ENCODE measurements at places on chromosomes 2 and 18. TPM values are rescaled to one million over a fixed set of nuclear protein-coding genes. Genes with fewer than 3 reads are reported as not detected.

Gene C2orf74
- 13.1 TPM for total RNA-seq

Gene GALNT3
- total RNA-seq: 56.7 TPM

GRCh38 chr2:42754021-42754775 lies 9.7 kb downstream of the OXER1 start:
- no peak for DNase-seq

DNA sequence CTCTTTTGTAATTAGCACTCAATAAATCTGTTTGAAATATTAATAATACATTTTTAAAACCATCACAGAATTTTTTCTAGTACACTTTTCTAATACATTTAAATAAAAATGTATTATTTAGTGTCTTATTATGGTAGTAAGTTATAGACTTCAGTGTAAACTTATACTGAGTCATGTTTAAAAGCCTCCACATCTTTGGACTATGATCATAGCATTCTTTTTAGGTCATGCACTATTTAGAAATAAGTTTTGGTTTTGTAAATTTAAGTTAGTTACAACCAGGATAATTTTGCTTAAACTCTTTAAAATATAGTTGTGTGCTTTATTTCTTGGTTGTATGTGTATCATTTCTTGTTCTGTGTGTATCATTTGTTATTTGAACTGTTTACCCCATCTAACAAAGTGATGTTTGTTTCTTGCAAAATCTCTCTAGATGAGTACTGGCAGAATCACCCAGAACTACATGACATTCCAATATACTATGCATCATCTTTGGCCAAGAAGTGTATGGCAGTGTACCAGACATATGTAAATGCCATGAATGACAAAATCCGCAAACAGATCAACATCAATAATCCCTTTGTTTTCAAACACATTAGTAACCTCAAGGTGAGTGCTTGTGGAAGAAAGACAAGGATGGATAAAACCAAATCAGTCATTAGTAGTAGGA lies 16.7 kb downstream of the CPSF3 start:
- peak; percentile 41 for DNase-seq

- DNase-seq: no peak
These were observed 4.8 kb upstream of the SLC66A2 start for GRCh38 chr18:79956276-79956675.

DNA sequence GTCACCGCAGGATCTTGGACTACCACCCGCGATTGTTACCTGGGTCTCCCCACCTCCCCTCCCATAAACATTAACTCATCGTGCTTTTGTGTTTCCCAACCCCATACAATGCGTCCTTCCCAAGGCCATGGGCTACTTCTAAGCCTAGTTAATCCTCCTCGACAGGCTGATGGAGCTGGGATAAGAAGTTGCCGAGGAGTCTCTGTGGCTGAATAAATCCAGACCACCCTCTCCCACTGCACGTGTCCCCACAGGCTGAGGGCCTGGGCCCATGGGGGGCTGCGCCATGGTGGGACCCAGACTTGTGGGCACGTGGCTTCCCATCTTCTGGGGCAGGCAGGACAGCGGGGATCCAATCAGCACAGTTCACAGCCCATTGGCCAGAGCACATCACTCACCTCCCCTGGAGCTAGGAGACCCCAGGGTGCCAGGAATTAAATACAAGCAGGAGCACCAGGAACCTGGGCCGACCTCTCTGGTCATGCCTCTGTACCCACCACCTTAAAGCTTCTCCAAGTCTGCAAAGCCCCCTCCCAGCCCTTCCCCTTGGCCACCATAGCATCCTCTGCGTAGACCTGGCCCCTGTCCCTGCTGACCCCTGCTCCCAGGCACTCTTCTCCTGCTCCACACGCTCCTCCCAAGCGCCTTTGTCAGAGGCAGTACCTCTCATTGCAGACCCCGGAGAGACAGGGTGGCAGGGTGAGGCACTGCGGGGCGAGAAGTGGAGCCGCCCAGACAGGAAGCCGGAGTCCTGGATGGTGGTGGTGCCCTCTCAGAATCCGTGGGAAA lies 51.0 kb upstream of the ID2 start:
- no peak for DNase-seq

- no peak for DNase-seq
These were observed 50.2 kb downstream of the CALCRL start for GRCh38 chr2:187397886-187398285.

DNA sequence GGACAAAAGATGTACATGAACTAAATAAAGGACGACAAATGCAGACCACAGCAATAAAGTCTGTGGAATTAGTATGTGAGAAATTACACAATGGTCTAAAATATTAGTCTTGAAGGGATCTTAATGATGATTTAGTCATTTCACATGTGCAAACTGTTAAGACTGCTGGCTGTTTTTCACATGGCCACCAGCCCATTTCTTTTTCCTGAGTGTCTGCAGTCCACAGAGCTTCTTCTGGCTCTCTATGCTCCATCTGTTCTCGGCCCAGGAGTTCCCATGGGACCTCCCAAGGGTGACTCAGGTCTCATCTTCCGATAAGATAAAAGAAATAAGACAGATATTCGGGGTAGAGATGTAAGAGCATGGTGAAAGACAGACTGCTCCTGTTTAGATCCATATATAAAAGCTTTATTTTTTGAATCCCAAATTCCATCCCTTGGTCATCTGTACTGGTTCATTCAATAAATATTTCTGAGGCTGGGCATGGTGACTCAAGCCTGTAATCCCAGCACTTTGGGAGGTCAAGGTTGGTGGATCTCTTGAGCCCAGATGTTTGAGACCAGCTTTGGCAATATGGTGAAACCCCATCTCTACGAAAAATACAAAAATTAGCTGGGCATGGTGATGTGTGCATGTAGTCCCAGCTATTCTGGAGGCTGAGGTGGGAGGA lies 20.1 kb downstream of the IL1RL1 start:
- no peak for DNase-seq

DNA sequence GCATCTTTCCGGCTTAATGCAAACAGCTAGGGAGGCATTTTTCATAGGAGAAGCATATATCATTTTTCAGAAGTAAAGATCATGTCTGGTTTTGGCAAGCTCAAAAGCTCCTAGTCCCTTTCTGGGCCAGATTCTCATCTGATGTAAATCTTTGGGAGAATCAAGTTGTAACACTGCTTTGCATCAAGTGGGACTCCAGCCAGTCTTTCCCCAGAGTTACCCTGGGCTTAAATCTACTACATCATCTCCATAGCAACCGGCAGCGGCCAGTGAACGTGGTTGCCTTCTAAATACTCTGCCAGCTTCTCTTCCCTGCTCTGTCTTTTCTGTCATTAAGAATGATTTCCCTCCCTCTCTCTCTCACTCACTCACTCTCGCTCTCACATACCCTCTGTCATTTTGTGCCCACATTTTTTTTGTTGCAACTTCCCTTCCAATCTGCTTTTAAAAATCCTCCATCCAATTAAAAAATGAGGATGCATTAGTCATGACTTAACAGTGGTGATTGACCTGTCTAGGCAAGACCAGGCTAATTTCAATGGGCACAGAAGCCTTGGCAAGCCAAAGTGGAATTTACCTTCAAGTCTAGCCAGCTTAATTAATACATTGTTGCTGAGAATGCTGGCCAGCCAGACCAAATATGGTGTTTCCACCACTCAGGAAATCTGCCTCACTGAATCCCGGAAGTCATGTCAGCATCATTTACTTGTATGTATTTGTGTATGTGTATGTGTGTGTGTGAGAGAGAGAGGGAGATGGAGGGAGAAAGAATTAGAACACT lies 93.0 kb downstream of the NRP2 start:
- DNase-seq: peak; percentile 100

DNA sequence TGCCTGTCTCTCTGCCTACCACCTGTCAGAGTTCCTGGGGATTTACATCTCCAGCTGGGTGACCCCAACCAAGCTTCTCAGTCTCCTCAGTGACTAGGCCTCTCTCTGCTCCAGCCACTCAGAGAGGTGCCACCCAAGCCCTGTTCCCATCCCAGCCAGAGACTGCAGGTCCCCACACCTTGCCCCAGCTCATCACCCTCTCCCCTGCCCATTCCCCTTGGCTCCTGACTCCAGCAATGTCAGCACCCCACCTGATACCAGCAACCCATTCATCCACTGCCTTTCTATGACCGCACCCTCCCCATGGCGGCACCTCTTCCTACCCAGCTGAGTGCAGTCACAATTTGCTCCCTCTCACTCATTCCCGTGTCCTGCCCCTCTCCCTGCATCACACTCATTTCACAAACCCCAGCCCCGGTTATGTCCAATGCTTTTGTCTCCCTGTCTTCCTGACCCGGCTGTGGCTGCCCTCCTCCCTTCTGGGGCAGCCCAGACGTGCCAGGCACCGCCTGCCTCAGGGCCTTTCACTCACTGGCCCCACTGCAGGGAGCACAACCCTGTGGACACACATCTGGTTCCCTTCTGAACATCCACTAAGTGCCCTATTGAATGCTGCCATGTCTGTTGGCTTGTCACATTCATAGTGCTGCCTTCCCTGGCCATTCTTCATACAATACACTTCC lies 494.8 kb upstream of the HS6ST1 start:
- no peak for DNase-seq

DNA sequence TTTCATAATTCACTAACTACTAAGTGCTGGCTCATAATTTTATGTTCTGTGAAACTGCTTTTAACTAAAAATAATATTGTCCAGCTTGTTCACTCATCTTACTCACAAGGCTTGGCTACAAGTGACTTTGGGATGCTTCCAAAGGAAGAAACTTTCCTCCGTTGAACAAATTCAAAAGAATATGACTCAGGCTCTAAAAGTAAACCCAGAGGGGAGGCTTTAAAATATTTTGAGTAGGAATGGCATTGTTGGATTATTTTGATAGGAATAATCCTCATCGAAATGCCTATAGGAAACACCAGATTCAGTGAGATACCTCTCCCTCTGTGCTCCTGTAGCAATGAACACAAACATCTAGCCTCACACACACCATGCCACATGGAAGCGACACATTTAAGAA lies 25.2 kb upstream of the TLK1 start:
- DNase-seq: no peak

DNA sequence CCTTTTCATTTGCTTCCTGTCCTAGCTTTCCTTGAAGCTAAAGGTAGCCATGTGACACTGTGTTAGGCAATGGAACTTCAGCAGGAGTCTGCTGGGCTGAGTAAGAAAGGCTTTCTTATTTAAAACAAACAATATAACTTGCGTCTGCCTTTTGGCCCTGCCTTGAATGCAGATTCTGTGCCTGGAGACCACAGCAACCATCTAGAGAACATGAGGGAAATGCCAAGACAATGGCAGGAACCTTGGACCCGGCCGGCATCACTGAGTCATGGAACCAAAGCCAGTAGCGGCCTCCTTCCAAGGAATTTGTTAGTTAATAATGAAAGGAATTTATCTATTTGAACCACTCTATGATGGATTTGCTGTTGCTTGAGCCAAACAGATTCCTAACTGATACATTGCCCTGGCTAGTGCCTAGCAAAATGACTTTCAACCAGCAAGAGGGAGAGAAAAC lies 207.5 kb upstream of the EPHA4 start:
- peak; percentile 15 for DNase-seq

DNA sequence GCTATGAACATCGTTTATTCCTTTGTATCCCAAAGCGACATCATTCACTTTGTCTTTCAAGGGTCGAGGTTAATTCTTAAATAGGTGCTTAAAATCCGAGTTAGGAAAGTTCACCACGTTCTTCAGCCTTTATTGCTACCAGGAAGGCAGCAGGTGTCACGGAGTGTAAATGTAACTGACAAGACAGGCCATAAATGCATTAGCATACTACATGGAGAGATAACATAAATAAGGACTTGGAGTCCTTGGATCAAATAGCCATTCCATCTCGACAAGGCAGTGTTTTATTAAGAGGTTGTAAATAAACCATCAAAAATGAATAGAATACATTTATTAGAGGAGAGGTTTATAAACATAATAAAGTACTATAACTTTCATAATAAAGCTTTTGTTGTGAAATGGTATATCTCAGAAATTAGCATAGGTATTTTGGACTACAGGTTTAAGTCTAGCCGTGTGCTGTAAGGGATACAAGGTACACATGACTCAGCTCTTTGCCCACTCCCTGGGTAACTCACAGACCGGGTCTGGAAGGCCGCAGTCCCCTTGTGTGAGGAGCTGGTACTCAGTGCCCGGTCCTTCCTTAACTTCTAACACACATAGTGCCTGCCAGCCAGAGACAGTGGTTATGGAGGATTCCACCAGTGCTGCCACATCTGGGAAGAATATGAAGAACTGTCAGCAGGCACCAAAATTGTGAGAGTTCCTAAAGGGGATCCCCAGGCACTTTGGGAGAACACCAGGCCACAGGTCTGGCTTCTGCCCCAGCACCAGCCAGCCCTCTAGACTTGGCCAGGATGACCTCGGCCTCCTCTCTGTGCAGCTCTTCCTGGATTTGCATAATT lies 29.4 kb downstream of the CAPN13 start:
- DNase-seq: no peak

DNA sequence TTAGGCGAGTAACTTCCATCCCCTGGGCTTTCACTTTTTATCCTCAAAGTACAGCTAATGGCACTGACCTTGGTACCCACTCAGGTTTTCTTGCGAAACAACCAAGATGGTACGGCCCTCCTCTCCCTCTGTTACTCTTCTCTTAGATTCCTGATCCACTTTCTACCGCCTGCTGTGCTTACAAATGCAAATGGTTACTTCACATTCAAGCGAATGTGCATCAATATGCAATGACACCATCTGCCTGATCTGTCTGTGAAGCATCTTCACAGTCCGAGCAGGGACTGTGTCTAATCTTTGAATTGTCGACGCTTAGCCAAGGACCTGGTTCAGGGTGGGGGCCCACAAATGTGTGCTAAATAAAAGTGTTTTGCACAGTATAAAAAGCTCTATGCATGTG lies 112.2 kb downstream of the TRIB2 start:
- no peak for DNase-seq

DNA sequence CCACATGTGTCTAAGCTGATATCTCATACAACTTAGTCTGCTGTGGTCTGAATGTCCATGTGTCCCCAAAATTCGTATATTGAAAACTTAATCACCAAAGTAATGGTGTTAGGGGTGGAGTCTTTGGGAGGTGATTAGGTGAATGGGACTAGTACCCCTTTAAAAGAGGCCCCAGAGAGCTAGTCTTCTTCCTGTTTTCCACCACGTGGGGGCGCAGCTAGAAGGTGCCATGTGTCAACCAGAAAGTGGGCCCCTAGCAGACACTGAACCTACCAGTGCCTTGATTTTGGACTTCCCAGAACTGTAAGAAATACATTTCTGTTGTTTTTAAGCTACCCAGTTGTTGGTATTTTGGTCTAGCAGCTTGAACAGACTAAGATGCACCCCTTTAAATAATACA lies 86.6 kb downstream of the ASB1 start:
- peak; percentile 28 for DNase-seq

- DNase-seq: peak; percentile 88
These were observed 60.0 kb downstream of the RBMS1 start for GRCh38 chr2:160433466-160434140.

Data from bronchial epithelial cell (primary cell).